ENCODE measurements at places on chromosomes 1 and 21. TPM values are rescaled to one million over a fixed set of nuclear protein-coding genes. Genes with fewer than 3 reads are reported as not detected.
A peak's percentile ranks its signal among the peaks of the same experiment; 100 is the strongest.

- DNase-seq = no peak
- peaks cover 8% of the 10 kb centered on the region for H3K4me1 ChIP-seq
- H3K36me3 ChIP-seq = no peaks in the 10 kb centered on the region
- H3K27ac ChIP-seq = no peak overlapping the region
Measured at GRCh38 chr1:182149411-182149965, 88.0 kb upstream of the ZNF648 start.

Gene IQGAP3
- 35.8 TPM for total RNA-seq

Gene PRRX1
- not detected for total RNA-seq

- no peaks in the 10 kb centered on the region for H3K36me3 ChIP-seq
- peak; percentile 65 for DNase-seq
- H3K27me3 ChIP-seq = no peaks in the 10 kb centered on the region
- H3K27ac ChIP-seq = peak overlapping the region; percentile 68
- H3K4me3 ChIP-seq = no peak overlapping the region
- peaks cover 20% of the 10 kb centered on the region for H3K4me1 ChIP-seq
Measured at GRCh38 chr1:183945428-183946319, 91.9 kb downstream of the COLGALT2 start.

Gene HSF2BP
- total RNA-seq = 11.9 TPM

DNA sequence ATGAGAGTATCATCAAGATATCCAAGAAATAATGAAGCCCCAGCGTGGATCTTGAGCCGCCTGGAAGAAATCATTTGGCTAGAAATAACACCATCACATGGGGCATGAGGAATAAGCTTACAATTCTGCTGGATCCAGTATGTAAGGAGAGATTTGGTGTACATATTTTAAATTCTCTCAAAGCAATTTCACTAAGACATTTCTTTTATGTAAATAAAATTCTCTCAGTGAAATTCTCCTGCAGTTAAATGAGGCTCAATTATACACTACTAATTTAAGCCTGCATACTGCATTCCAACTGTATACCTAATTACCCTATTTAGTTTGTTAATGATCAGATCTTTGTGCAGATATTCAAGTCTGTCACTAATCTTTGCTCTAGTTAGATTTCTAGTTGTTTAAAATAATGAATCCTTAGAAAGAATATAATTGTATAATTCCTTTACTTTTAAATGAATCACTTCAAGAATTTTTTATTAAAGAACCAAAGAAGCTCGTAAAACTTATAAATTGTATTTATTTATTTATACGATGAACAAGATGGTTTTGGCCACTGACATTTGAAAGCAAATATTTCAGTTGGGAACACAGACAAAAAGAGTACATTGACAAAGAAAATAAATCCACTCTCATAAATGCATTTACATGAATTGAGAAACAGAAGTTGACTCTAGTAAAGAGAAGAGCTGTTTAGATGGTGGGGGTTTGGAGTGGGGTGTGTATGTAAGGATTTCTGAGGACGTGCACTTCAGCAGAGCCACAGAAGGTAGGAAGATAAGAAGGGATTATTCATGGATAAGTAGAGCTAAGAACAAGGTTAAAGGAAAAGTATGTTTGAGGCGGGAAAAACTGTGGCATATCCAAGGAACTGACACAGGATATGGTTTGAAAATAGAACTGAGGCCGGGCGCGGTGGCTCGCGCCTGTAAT lies 466.8 kb downstream of the DSCAM start:
- no peaks in the 10 kb centered on the region for H3K4me1 ChIP-seq
- H3K27me3 ChIP-seq = no peaks in the 10 kb centered on the region

All from Caco-2 (cell line).